ENCODE measurements at places on chromosomes 16 and 17. TPM values are rescaled to one million over a fixed set of nuclear protein-coding genes. Genes with fewer than 3 reads are reported as not detected.

The RPL13 gene
- total RNA-seq: 6,596 TPM

DNA sequence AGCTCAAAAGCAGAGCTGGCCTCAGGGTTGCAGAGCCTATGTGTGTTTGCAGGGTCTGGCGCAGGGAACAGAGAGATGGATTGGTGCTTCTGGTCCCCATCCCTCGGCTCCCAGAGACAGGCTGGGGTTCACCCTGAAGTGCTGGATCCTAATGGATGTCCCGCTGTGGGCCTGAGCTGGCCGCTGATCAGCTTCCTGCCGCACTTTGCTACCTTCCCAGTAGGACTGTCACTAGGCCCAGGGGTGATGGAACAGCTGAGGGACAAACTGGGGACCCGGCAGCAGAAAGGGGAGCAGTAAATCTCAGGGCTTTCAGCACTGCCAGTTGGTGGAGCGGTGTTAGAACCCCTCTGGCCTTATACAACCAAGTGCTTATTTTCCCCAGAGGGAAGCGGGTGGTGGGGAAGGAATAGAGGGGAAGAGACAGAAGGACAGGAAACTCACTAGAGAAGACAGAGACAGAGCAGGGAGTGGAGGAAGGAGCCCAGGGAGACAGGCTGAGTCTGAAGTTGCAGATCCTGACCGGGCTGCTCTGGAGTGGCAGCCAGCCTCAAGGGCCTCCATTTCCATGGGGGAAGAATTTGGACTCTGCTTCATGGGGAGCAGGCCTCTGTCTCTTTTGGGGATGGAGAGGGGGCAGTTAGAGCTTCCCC is 78.6 kb downstream of the MRM1 start:
- DNase-seq: no peak

GRCh38 chr16:73878611-73879010 is 418.0 kb upstream of the PSMD7 start:
- DNase-seq: peak; percentile 2

The PRAC2 gene
- 0.56 TPM for total RNA-seq

- DNase-seq: peak; percentile 59
These were observed 51.5 kb downstream of the TENT4B start for GRCh38 chr16:50204453-50205108.

The TRIM16 gene
- total RNA-seq: 36.5 TPM

GRCh38 chr16:75264999-75265910 is 13.8 kb upstream of the BCAR1 start:
- peak; percentile 28 for DNase-seq

- DNase-seq: peak; percentile 96
These were observed 30.0 kb downstream of the B9D1 start for GRCh38 chr17:19332371-19333131.

The GNG13 gene
- total RNA-seq: not detected

DNA sequence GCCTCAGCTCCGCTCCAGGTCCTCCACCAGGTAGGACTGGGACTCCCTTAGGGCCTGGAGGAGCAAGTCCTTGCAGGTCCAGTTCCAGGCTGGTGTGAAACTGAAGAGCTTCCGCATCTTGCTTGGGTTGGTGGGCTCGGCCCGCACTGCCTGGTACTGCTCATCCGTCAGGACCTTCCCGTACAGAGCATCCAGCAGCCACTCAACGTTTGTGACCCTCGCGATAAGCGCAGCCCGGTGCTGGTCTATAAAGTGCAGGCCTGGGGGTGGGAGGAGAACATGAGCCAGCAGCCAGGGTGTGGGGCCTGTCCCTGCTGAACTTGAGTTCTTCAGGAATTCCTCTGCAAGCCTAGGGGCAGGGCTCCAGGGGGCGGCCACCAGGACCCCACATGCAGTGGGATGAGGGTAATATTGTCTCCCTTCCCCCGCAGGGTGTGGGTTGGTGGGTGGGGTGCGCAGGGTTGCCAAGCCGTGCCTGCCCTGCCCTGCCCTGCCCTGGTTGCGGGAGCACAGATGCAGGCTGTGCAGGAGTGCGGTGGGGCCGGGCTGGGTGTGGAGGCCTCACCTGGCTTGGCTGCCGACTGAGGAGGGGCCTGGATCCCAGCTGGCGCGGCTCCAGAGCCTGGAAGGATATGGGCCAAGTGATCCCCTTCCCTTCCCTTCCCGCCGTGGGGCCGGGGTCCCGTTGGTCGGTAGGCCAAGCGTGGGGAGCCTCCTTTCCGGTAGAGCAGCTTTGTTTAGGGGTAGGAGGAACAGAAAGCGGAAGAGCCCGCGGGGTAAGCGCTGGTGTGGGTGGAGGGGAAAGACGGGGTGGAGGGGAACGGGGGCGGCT is 762 bp downstream of the PYCARD start:
- DNase-seq: no peak

The TPSG1 gene
- total RNA-seq: not detected

The HNF1B gene
- not detected for total RNA-seq

GRCh38 chr16:11611871-11612664 is 25.3 kb upstream of the LITAF start:
- no peak for DNase-seq

GRCh38 chr17:6560496-6560895 is 4.1 kb upstream of the PITPNM3 start:
- no peak for DNase-seq

GRCh38 chr17:27741361-27741861 is 58.9 kb downstream of the NOS2 start:
- no peak for DNase-seq

- DNase-seq: peak; percentile 31
These were observed 113.8 kb downstream of the SLC39A11 start for GRCh38 chr17:72978593-72979218.

The FADS6 gene
- not detected for total RNA-seq

DNA sequence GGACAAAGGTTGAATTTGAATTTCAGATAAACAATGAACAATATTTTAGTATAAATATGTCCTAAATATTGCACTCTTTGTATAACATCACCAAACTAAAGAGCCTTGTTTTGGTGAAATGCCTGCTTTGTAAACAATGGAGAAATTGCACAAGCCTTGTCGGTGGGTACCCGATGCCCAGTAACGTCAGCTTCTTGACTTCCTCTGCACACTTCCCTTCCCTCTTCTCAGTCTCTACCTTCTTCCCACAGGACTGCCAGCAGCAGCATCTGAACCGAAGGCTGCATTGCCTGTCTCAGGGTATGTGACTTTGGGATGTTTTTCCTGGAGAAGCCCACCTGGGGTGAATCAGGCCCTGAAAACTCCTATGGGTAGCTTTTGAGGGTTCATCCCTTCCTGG is 113.9 kb downstream of the UTP18 start:
- no peak for DNase-seq

The NAT9 gene
- total RNA-seq: 47.7 TPM

DNA sequence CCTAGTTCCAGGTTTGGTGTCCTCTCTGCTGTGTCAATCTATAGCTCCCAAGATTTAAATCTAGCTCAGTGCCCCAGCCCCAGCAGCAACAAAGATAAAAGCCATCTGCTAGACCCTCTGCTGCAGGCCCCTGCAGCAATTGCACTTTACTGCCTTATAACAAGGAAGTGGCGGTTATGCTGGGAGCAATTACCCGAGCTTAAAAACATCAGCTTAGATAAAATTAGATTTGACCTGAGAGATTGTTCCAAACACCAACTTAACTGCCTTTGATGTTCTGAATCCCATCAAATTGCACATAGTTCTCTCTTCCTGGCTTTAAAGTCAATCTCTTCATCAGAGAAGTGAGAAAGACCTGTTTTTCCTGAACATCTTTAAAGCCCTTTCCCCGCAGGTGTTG is 62.4 kb upstream of the SHISA6 start:
- no peak for DNase-seq

DNA sequence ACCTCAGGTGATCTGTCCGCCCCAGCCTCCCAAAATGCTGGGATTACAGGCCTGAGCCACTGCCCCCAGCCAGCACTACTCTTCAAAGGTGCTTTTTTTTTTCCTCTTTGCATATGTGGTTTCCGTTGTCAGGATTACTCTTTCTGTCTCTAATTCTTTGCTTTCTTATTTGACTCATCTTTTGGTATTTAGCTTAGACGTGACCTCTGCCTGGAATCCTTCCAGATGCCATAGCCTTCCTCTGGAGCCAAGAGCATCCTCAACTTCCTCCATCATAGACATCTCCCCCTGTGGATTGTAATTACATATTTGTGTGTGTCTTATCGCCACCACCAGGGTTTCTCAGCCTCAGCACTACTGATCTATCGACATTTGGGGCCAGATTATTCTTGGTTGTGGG is 84.4 kb upstream of the XYLT1 start:
- no peak for DNase-seq

- no peak for DNase-seq
These were observed 8.2 kb downstream of the CRAMP1 start for GRCh38 chr16:1620391-1620790.

DNA sequence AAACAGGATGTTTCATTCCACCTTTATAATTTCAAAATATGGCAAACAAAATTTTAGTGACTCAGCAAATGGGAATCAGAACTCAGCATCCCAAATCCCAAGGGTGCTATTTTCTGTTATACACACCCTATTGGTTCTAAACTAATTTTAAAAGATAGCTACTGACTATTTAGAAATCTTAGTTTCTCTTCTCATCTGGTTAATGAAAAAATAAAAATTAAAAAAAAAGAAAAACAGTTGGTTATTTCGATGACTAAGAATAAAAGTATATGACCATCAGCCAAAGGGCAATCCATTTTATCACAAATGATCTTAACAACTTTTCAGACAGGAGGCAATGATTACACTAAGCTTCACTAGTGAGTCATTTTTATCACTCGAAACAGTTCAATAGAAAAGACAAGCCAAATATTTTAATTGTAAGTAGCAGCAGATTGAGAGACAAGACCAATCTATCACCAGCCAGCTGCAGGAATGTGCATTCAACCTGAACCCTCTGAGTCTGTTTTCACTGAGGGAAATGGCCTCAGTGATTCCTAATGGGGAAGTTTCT is 15.2 kb downstream of the PHLPP2 start:
- no peak for DNase-seq

The ARHGAP44 gene
- 1.6 TPM for total RNA-seq

DNA sequence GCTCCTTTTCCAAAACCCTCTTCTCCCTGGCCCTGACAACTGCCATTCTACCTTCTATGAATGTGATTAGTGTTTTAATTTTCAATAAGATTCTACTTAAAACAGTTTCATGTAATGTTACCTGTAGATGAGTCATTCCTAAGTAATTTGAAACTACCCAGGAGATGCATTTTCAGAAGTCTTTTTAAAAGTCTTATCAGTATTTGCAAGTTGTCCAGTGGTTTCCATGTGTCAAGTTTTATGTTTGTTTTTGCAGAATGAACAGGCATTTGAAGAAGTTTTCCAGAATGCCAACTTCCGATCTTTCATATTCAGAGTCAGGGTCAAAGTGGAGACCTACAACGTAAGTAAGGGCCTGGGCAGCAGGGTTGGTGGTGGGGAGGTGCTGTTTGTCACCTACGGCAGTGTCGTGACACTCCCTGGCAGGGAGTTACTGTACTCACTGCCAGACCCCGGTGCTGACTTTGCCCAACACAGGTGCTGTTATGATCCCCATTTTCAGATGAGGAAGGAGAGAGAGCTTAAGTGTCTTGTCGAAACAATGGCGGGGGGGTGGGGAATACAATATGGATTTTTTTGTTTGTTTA is 65.0 kb downstream of the RPA1 start:
- no peak for DNase-seq

The CTF1 gene
- 1.3 TPM for total RNA-seq

The COX6A2 gene
- total RNA-seq: not detected

GRCh38 chr17:49815761-49816281 is 27.3 kb downstream of the KAT7 start:
- DNase-seq: no peak

Measured in SJCRH30 (cell line).